GM23338 (cell line): ENCODE measurements at places on chromosomes 3 and 15. TPM values are rescaled to one million over a fixed set of nuclear protein-coding genes. Genes with fewer than 3 reads are reported as not detected.

SAMD7 gene
- not detected in 2 replicates for total RNA-seq

IL16 gene
- total RNA-seq, result not detected in 2 replicates

CTXND1 gene
- total RNA-seq, result not detected in 2 replicates

GREM1 gene
- total RNA-seq, result 0.12 and 1.0 TPM in 2 replicates

CPNE9 gene
- 7.8 and 8.8 TPM in 2 replicates for total RNA-seq

NDN gene
- total RNA-seq, result 91.6 and 98.1 TPM in 2 replicates

ERICH6 gene
- total RNA-seq, result not detected in 2 replicates

FBN1 gene
- 3.5 and 3.8 TPM in 2 replicates for total RNA-seq

NIT2 gene
- total RNA-seq, result 18.2 and 19.2 TPM in 2 replicates

GRCh38 chr3:195352895-195353488 is 82.0 kb upstream of the XXYLT1 start:
- peaks cover 9% of the 10 kb centered on the region; the same call in 1 of the 2 replicates for H3K4me1 ChIP-seq
- no peak overlapping the region for H3K27ac ChIP-seq
- DNase-seq, result peak; percentile 21
- H3K36me3 ChIP-seq, result no peaks in the 10 kb centered on the region
- no peaks in the 10 kb centered on the region for H3K27me3 ChIP-seq

GRCh38 chr3:108181172-108181571 is 41.1 kb downstream of the IFT57 start:
- peaks cover 12% of the 10 kb centered on the region for H3K4me1 ChIP-seq
- H3K4me3 ChIP-seq, result no peak overlapping the region
- no peak for DNase-seq
- H3K36me3 ChIP-seq, result no peaks in the 10 kb centered on the region
- no peak overlapping the region for H3K27ac ChIP-seq

DNA sequence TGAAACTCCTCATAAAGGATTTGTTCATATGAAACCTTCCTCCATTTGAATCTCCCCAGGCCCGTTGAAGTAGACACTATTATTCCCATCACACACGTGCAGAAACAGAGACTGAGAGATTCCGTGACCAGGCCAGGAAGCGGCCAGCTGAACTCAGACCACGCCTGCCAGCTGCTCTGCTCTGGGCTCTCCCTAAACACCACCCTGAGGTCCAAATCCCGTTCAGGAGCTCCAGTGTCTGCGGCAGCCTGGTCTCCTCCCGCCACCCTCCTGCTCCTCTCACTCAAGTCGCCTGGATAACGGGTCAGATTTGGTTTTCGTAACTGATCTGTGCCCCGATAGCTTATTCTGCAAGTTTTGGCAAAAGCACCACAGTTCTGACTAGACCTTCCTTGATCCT is 53.6 kb upstream of the SNRPA1 start:
- H3K4me1 ChIP-seq, result no peaks in the 10 kb centered on the region
- H3K36me3 ChIP-seq, result no peaks in the 10 kb centered on the region
- no peak overlapping the region for H3K27ac ChIP-seq
- no peak for DNase-seq

- no peak overlapping the region for H3K27ac ChIP-seq
- no peak overlapping the region for H3K4me3 ChIP-seq
- no peaks in the 10 kb centered on the region for H3K36me3 ChIP-seq
- H3K4me1 ChIP-seq, result peaks cover 21% of the 10 kb centered on the region
- DNase-seq, result no peak
- no peaks in the 10 kb centered on the region for H3K27me3 ChIP-seq
Observed at GRCh38 chr3:106401666-106402490, 533.1 kb upstream of the CBLB start.

- DNase-seq, result peak; percentile 84
- no peaks in the 10 kb centered on the region for H3K36me3 ChIP-seq
- no peaks in the 10 kb centered on the region for H3K27me3 ChIP-seq
- H3K27ac ChIP-seq, result peak overlapping the region; percentile 85
- peaks cover 52% of the 10 kb centered on the region for H3K4me1 ChIP-seq
Observed at GRCh38 chr3:192747145-192747544, 19.8 kb upstream of the FGF12 start.

- H3K27ac ChIP-seq, result no peak overlapping the region
- H3K36me3 ChIP-seq, result no peaks in the 10 kb centered on the region
- DNase-seq, result peak; percentile 42
- H3K4me1 ChIP-seq, result peaks cover 11% of the 10 kb centered on the region
Observed at GRCh38 chr15:70289191-70289955, 191.7 kb upstream of the TLE3 start.

- no peaks in the 10 kb centered on the region; the same call in 1 of the 2 replicates for H3K36me3 ChIP-seq
- DNase-seq, result no peak
- no peaks in the 10 kb centered on the region for H3K27me3 ChIP-seq
- H3K27ac ChIP-seq, result no peak overlapping the region
- H3K4me3 ChIP-seq, result no peak overlapping the region
Observed at GRCh38 chr15:58762731-58763130, 8.4 kb upstream of the MINDY2 start.

DNA sequence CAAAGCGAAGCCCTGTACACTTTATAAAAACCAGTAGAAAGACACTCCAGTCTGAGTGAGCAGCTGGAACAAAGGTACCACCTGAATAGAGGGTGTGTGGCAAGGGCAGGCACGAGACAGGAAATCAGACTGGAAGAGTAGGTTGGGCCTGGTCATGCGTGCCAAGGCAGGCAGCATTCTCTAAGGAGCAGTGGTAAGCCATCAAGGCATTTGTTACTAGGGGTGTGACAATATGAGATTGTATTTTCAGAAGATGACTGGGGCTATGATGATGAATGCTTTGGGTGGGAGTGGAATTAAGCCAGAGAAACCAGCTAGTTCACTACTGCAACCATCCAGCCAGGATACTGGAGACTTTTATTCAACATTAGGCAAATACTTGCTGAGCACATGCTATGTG is 5.0 kb downstream of the JMJD7 start:
- DNase-seq, result no peak
- no peak overlapping the region for H3K4me3 ChIP-seq
- H3K27me3 ChIP-seq, result peaks cover 5% of the 10 kb centered on the region; the same call in 1 of the 2 replicates
- no peak overlapping the region for H3K27ac ChIP-seq
- peaks cover 4% of the 10 kb centered on the region; the same call in 1 of the 2 replicates for H3K4me1 ChIP-seq

- H3K27me3 ChIP-seq, result no peaks in the 10 kb centered on the region
- no peak overlapping the region for H3K27ac ChIP-seq
- no peak overlapping the region for H3K4me3 ChIP-seq
- peak; percentile 85 for DNase-seq
Observed at GRCh38 chr15:83559310-83559966, 94.5 kb upstream of the ADAMTSL3 start.

- peaks cover 58% of the 10 kb centered on the region for H3K4me1 ChIP-seq
- no peaks in the 10 kb centered on the region for H3K27me3 ChIP-seq
- H3K36me3 ChIP-seq, result no peaks in the 10 kb centered on the region
- no peak for DNase-seq
- H3K27ac ChIP-seq, result peak overlapping the region; percentile 91
Observed at GRCh38 chr3:168615493-168616020, 519.8 kb upstream of the GOLIM4 start.

GRCh38 chr15:28915041-28915810 is 29.5 kb downstream of the APBA2 start:
- H3K36me3 ChIP-seq, result no peaks in the 10 kb centered on the region
- H3K4me3 ChIP-seq, result no peak overlapping the region
- DNase-seq, result no peak
- no peak overlapping the region for H3K27ac ChIP-seq

GRCh38 chr3:77885381-77885780 is 845.5 kb downstream of the ROBO2 start:
- H3K27ac ChIP-seq, result no peak overlapping the region
- no peaks in the 10 kb centered on the region for H3K27me3 ChIP-seq
- H3K4me3 ChIP-seq, result no peak overlapping the region
- no peaks in the 10 kb centered on the region for H3K36me3 ChIP-seq

GRCh38 chr3:175356899-175357324 is 497.8 kb downstream of the NAALADL2 start:
- H3K36me3 ChIP-seq, result no peaks in the 10 kb centered on the region
- H3K4me1 ChIP-seq, result no peaks in the 10 kb centered on the region
- no peak overlapping the region for H3K4me3 ChIP-seq
- no peaks in the 10 kb centered on the region for H3K27me3 ChIP-seq
- no peak for DNase-seq
- H3K27ac ChIP-seq, result no peak overlapping the region

DNA sequence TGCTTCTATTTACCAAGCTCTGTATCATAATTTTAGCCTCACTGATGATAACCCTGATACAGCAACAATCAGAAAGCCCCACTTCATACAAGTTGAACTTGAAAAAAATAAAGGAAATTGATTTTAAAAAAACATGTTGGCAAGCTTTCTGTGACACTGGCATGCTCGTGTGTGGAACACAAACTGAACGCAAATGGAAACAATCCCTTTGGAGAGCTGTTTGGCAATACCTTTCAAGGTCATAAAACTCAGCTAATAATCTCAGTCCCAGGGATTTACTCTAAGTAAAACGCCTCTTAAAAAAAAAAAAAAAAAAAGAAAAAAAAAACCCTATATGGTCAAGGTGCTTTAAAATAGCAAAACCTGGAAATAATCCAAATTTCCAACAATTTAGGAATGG is 166.7 kb upstream of the BCL6 start:
- no peak overlapping the region for H3K27ac ChIP-seq
- H3K27me3 ChIP-seq, result no peaks in the 10 kb centered on the region
- DNase-seq, result no peak
- peaks cover 39% of the 10 kb centered on the region for H3K4me1 ChIP-seq
- no peaks in the 10 kb centered on the region for H3K36me3 ChIP-seq
- H3K4me3 ChIP-seq, result no peak overlapping the region

GRCh38 chr3:100090669-100091005 is 23.7 kb downstream of the FILIP1L start:
- no peak for DNase-seq
- no peaks in the 10 kb centered on the region for H3K36me3 ChIP-seq
- peaks cover 28% of the 10 kb centered on the region; the same call in 1 of the 2 replicates for H3K4me1 ChIP-seq
- no peak overlapping the region for H3K4me3 ChIP-seq

- H3K27me3 ChIP-seq, result no peaks in the 10 kb centered on the region
- no peak overlapping the region for H3K27ac ChIP-seq
- H3K4me3 ChIP-seq, result no peak overlapping the region
- no peaks in the 10 kb centered on the region for H3K4me1 ChIP-seq
- DNase-seq, result no peak
- H3K36me3 ChIP-seq, result no peaks in the 10 kb centered on the region
Observed at GRCh38 chr3:46485779-46486175, 12.0 kb upstream of the RTP3 start.

- no peak overlapping the region for H3K4me3 ChIP-seq
- no peaks in the 10 kb centered on the region for H3K36me3 ChIP-seq
Observed at GRCh38 chr3:140177943-140178342, 243.0 kb downstream of the CLSTN2 start.

GRCh38 chr15:33959844-33960548 is 8.3 kb upstream of the CHRM5 start:
- H3K36me3 ChIP-seq, result no peaks in the 10 kb centered on the region
- no peak for DNase-seq
- no peaks in the 10 kb centered on the region for H3K27me3 ChIP-seq
- no peaks in the 10 kb centered on the region for H3K4me1 ChIP-seq
- no peak overlapping the region for H3K27ac ChIP-seq

DNA sequence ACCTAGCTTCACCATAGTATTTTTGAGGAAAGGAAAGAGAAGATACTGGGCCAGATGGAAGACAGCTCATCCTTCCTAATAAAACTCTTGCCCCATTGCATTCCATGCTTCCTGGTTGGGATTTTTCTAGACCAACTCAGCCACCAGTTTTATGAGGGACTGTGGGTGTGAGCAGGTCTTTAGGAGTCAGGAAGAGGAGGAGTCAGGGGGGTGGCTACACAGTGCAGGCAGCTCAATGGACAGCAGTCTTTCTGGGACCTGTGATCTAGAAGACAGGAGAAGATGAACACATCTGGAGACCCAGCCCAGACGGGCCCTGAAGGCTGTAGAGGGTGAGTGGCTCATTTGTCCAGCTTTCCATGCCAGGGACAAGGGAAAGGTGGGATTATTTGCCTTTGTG is at the start of gene NOX5:
NOX5 (plus strand) TSS at position 242 of the 400 bp plus-strand sequence; CDS start at position 283, 41 bp downstream.
- DNase-seq, result no peak
- H3K4me3 ChIP-seq, result no peak within 1 kb of the TSS
- H3K27ac ChIP-seq, result no peak within 1 kb of the TSS
- peaks cover 4% of the 10 kb centered on the region; the same call in 1 of the 2 replicates for H3K4me1 ChIP-seq
- no peaks in the 10 kb centered on the region for H3K27me3 ChIP-seq

DNA sequence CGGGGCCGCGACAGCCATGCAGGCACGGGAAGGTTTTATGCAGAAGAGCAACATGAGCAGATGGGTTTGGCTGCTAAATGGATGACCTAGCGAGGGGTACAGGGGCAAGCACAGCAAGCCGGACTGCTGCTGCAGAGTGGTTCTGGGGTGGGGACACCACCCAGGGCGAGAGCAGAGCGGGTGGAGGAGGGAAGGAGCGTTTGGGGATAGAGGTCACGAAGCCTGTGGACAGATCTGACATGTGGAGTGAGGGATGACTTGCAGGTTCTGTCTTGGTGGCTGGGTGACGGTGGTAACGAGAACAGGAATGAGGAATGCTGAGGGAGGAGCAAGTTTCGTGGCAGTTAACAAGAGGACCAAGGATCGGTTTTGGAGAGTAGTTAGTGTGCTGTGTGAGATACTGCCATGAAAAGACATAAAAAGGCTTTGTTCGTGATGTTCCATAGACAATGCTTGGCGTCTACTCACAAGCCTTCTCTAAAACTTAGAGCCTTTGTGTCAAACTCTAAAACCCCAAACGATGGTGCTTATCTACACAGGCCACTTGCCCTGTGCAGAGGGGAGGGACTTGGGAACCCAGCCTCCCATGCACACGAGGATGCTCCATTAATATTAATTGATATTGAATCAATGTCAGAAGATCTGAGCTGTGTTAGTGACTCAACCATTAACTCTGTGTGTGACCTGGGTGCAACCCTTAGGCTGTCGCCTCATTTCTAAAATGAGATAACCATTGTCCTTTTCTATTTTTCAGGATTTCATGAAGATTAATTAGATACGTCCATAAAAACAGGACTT is 132.7 kb upstream of the SLC2A2 start:
- H3K4me1 ChIP-seq, result no peaks in the 10 kb centered on the region
- H3K27me3 ChIP-seq, result no peaks in the 10 kb centered on the region
- H3K27ac ChIP-seq, result no peak overlapping the region
- DNase-seq, result no peak
- H3K4me3 ChIP-seq, result no peak overlapping the region

DNA sequence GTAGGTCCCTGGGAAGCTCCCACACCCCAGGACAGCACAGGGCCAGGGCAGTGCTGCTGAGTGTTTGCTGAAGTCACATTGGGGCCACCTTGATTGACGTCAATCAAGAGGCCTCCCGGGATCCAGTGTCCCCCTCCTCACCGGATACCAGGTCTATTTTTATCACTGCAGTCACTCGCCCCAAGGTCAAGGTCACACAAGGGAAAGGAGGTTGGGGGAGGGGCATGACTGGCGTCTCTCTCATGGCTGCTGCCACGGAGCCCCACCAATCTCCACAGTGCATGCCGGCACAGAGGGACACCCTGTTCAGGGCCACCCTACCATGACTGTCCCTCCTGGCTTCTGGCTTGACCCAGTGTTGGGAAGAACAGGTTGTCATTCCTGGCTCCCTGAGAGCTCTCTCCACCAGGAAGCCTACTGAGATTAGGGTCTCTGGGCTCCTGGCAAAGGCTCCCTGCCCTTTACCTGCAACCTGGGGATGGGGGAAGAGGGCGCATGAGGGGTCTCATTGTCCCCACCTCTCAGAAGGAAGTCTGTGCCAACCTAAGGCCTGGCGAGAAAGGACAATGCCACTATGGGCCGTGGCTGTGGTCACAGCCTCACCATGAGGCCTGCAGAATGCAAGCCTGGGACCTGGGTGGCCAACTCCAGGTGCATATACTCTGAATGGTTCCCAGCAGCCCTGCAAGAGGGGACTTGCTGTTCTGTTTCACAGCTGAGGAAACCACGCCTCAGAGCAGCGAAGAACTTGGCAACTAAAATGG is 1.5 kb downstream of the MYL3 start:
- no peaks in the 10 kb centered on the region for H3K27me3 ChIP-seq
- H3K4me1 ChIP-seq, result no peaks in the 10 kb centered on the region
- H3K27ac ChIP-seq, result no peak overlapping the region
- H3K4me3 ChIP-seq, result no peak overlapping the region
- H3K36me3 ChIP-seq, result no peaks in the 10 kb centered on the region
- no peak for DNase-seq
